Effector CD8-positive, alpha-beta T cell (primary cell): ENCODE measurements at places on chromosomes 12 and 14.

- no peak for DNase-seq
Observed at GRCh38 chr12:29893002-29893401, 109.3 kb upstream of the TMTC1 start.

GRCh38 chr14:60537663-60538062, 28.7 kb downstream of the SIX6 start:
- DNase-seq = no peak

DNA sequence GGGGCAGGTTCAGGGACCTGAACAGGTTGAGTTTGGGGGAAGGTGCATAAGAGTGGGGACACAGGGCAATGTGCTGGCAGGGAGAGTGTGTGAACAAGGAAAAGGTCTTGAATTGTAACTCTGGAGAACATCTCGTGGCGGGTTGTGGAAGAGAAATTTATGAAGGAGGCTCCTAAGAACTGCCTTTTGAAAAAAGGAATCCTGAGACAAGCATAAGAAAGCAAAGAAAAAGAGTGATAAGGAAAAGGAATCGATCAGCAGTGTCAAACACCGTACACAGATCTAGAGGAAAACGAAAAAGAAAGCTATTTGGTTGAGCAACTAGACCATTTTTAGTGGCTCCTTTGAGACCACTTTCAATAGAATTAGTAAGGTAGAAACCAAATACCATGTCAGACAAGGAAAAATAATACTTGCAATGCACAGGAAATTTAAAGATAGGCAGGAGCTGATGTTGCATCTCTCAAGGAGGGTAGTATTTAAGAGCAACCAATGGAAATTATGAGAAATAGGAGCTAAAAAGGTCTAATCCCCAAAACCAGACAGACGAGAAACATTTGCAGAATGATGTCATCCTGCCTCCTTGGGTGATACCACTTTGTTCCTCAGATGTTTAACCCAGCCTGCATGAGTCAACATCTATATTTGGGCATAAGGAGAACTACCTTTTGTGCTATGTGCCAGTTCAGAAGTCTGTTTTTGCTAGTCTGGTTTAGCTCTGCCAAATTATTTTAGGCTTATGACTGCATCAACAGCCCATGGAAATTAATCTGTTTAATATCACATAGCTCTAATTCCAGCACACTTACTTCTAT, 64.5 kb upstream of the STK38L start:
- DNase-seq = no peak

DNA sequence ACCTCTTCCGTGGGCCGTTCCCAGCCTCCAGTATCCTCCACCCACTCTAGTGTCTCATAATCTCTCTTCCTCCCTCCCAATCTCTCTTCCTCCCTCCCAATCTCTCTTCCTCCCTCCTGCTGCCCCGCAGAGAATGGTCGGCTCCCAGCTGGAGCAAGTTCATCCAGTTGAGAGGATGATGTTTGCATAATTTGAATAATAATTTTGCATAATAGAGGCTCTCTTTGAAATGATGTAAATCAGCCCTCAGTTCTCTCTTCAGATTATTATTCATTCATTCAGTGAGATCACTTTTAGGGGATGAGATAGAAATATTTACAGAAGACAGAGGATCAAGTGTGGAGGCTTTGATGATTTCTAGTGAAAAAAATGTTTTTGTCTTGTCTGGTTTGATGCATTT, 125.0 kb downstream of the PTPN11 start:
- no peak for DNase-seq

- DNase-seq = no peak
Observed at GRCh38 chr12:16347391-16348298, at the start of gene MGST1. TSS of gene MGST1 (plus strand) at chr12:16347645. CDS start at chr12:16354253, 6,608 bp downstream.

GRCh38 chr12:26135010-26135420, 10.2 kb upstream of the BHLHE41 start:
- no peak for DNase-seq

- no peak for DNase-seq
Observed at GRCh38 chr14:52583544-52583943, 30.9 kb downstream of the GPR137C start.
